ENCODE measurements at places on chromosomes 12 and 14. TPM values are rescaled to one million over a fixed set of nuclear protein-coding genes. Genes with fewer than 3 reads are reported as not detected.
A peak's percentile ranks its signal among the peaks of the same experiment; 100 is the strongest.

- DNase-seq: no peak
- no peaks in the 10 kb centered on the region for H3K36me3 ChIP-seq
- H3K4me1 ChIP-seq: peaks cover 3% of the 10 kb centered on the region
- H3K4me3 ChIP-seq: no peak overlapping the region
Measured at GRCh38 chr12:1924996-1925683, 6.7 kb upstream of the CACNA2D4 start.

- no peak overlapping the region for H3K4me3 ChIP-seq
- no peaks in the 10 kb centered on the region for H3K4me1 ChIP-seq
- no peak for DNase-seq
- H3K36me3 ChIP-seq: no peaks in the 10 kb centered on the region
Measured at GRCh38 chr12:81207664-81208063, 129.8 kb downstream of the ACSS3 start.

GRCh38 chr14:90797451-90797850 lies 18.8 kb downstream of the TTC7B start:
- H3K4me1 ChIP-seq: peaks cover 6% of the 10 kb centered on the region
- no peaks in the 10 kb centered on the region for H3K36me3 ChIP-seq
- no peaks in the 10 kb centered on the region for H3K27me3 ChIP-seq
- DNase-seq: no peak
- H3K27ac ChIP-seq: no peak overlapping the region
- no peak overlapping the region for H3K4me3 ChIP-seq

DNA sequence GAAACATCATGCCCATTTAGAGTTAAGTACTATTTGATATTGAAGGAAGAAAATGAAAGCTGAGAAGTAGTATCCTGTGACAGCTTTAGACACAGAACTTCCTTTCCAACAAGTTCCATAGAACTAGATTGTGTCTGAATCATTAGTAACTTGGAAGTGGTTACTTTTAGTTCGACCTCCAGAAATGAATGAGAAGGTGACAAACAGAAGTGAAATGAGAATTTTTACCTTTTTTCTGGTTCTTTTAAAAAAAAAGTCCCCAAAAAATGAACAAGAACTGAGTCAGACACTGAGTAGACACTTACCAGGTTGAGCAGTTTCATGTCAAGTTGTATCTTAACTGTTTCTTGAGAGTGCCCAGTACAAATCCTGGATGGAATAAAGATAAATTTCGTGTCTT lies 3.0 kb downstream of the ATP6V0A2 start:
- no peaks in the 10 kb centered on the region for H3K36me3 ChIP-seq
- no peak overlapping the region for H3K27ac ChIP-seq
- DNase-seq: no peak
- peaks cover 34% of the 10 kb centered on the region for H3K4me1 ChIP-seq

DNA sequence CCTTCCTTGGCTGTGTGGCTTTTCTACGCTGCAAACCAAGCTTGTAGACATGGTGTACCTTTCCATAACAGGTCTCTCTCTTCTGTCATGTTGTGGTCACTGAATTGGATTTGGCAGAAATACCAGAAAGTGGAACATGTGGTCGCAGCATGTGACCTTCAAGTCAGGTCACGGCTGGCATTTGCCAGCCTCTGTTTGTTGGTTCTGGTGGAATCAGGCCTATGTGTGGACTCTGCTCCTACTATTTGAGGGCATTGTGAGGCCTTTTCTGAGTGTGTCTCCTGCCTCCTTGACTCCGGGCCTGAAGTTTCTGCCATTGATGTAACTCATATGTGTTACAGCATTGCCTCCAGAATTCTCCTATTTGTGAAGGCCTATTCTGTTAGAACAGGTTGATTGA lies 116.7 kb downstream of the CACNA1C start:
- no peak overlapping the region for H3K27ac ChIP-seq
- no peaks in the 10 kb centered on the region for H3K4me1 ChIP-seq
- no peak overlapping the region for H3K4me3 ChIP-seq
- H3K36me3 ChIP-seq: no peaks in the 10 kb centered on the region
- no peaks in the 10 kb centered on the region for H3K27me3 ChIP-seq

DNA sequence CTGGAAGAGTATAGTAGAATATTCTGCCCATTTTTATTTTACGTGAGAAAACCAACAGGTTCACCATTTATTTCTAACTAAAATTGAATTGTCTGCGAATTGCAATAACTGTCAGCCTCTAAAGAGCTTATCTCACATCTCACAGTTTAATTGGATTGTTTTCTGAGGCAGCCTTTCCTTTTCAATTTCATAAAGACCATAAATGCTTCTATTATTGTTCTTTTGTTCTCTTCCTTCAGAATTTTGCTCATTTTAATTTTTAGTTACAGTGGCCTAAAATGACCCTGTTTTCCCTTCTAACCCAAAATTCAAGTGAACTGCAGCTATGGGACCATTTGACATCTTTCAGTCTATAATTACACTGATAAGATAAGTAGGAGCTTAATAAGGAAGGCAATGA lies 147.6 kb downstream of the KLHL28 start:
- no peaks in the 10 kb centered on the region for H3K27me3 ChIP-seq
- no peaks in the 10 kb centered on the region for H3K36me3 ChIP-seq
- no peak for DNase-seq

SYCP3 gene
- total RNA-seq: 0.76 TPM

- H3K27ac ChIP-seq: no peak overlapping the region
- H3K4me1 ChIP-seq: peaks cover 15% of the 10 kb centered on the region
- no peaks in the 10 kb centered on the region for H3K36me3 ChIP-seq
- H3K27me3 ChIP-seq: no peaks in the 10 kb centered on the region
Measured at GRCh38 chr14:34501004-34501580, 38.4 kb downstream of the EAPP start.

SLC25A47 gene
- total RNA-seq: not detected

GRCh38 chr12:93698307-93699092 lies 21.3 kb downstream of the CRADD start:
- peak overlapping the region; percentile 63 for H3K27ac ChIP-seq
- peaks cover 9% of the 10 kb centered on the region for H3K4me1 ChIP-seq
- no peaks in the 10 kb centered on the region for H3K27me3 ChIP-seq

- H3K27ac ChIP-seq: peak overlapping the region; percentile 99
- no peak for DNase-seq
- peak overlapping the region; percentile 100 for H3K4me3 ChIP-seq
Measured at GRCh38 chr12:57842342-57843294, 3.9 kb downstream of the CTDSP2 start.

DNA sequence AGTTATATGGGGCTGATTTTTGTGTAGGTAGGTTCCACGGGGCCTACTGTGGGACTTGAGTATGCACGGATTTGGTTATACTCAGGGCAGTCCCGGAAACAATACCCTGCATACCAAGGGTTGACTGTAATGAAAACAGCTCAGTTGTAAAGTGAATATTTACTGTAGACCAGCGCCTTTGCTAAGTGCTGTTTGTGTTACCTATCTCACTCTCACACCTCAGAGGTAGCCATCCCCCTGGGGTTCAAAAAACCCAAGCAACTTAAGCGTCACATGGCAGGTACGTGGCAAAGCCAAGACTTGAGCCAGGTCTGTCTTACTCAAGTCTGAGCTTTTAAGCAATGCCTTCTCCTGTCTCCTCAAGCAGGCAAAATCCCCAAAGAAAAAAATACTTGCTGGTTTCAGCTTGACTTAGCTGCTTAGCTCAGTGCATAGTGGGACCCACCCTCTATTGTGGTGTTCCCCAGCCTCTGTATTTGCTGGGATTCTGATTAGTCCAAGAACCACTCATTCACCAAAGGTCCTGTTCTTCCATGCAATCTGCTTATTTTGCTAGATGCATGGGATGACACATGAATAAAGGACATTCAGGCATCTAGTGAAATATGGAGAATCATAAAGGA lies 34.2 kb upstream of the STRN3 start:
- peaks cover 8% of the 10 kb centered on the region for H3K4me1 ChIP-seq
- H3K27ac ChIP-seq: no peak overlapping the region
- H3K36me3 ChIP-seq: no peaks in the 10 kb centered on the region
- H3K4me3 ChIP-seq: no peak overlapping the region
- no peak for DNase-seq
- no peaks in the 10 kb centered on the region for H3K27me3 ChIP-seq

CLEC6A gene
- 0.42 TPM for total RNA-seq

AKAP3 gene
- 1.7 TPM for total RNA-seq

DNA sequence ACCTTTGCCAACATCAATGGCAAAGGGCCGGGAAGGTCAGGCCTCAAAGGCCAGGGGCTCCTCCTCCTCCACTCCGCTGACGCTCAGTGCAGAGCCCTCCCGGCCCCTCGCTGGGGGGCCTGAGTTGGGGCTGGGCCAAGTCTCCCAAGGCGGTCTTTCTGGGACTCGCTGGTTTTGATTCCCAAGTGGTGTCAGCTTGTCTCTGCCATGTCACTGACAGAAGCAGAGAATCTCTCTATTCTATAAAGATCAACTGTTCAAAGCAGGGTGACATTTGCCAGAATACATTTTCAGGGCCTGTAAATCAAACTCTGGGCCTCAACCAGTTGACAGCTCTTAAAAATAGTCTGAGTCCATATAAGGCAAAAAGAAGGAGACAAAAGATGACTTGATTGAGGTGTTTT lies 75.9 kb downstream of the CCDC88C start:
- H3K36me3 ChIP-seq: no peaks in the 10 kb centered on the region
- H3K27me3 ChIP-seq: no peaks in the 10 kb centered on the region
- H3K4me1 ChIP-seq: peaks cover 4% of the 10 kb centered on the region
- H3K4me3 ChIP-seq: no peak overlapping the region

- H3K36me3 ChIP-seq: no peaks in the 10 kb centered on the region
- H3K4me1 ChIP-seq: no peaks in the 10 kb centered on the region
- DNase-seq: no peak
- no peak overlapping the region for H3K4me3 ChIP-seq
- no peak overlapping the region for H3K27ac ChIP-seq
Measured at GRCh38 chr12:102847131-102847530, 69.9 kb downstream of the PAH start.

DNA sequence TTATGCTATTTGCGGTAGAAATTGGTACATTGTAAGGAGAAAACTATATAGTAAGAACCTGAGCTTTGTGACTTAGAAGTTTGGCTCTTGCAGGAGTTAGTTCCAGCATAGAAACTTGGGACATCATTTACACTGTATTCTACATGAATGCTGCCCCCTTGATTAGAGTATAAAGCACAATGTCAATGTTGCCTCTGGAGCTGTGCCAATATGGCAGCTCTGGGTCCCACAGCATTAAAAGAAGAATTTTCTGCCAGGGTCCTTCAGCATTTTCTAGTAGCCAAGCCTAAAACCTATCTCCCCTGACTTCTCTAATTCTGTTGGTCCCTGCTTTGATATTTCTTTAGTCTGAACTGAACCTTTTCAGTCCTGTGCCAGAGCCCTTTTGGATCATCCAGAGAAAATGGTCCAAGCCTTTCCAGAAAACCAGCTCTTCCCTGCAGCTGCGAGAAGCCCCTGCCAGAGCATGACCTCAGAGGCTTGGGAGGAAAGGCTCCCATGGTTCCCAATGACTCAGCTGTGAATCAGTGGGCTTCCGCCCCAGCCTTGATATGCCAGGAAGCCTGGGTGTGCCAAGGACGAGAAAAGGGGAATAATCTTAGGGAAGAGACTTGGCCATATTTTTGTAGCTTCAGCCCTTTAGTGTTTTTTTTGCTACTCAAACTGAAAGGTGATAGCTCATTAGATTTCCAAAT lies 43.2 kb downstream of the PLEKHG7 start:
- H3K4me1 ChIP-seq: no peaks in the 10 kb centered on the region
- no peak overlapping the region for H3K4me3 ChIP-seq
- H3K36me3 ChIP-seq: no peaks in the 10 kb centered on the region
- H3K27me3 ChIP-seq: no peaks in the 10 kb centered on the region
- DNase-seq: no peak

DNA sequence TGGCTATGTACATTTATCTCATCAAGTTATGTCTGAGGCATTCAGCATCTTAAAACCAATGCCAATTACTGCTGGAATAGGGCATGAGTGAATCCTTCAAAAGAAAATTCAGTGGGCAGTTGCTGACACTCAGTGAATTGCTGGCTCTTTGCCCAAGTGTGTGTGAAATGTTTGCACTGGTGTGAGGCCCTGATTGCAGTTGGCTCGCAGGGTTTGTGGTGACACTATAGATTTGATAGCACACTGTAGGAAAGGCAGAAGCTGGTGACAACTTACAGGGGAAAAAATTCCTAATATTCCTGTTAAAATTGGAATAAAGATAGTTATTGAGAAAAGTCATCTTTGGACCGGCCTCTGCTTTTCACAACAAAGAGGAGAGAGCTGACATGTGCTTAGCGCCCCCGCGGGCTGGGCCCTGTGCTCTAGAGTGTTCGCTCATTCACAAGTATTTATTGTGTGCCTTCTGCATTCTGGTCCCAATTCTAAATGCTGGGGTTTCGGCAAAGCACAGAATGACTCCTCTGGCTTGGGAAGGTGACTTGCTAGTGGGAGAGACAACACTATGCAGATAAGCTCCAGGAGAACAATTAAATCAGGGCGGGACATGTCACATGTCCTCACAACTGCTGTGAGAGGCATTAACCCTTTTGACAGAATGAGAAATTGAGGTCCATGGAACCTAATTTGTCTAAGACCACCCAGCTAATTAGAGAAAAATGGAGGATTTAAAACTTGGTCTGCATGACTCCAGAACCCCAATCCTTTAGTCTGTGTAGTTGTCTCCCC lies 418.7 kb downstream of the NPAS3 start:
- DNase-seq: no peak
- no peaks in the 10 kb centered on the region for H3K4me1 ChIP-seq
- no peaks in the 10 kb centered on the region for H3K27me3 ChIP-seq

Measured in left lung (tissue), 14 donors.